ENCODE measurements at places on chromosomes 4 and X. TPM values are rescaled to one million over a fixed set of nuclear protein-coding genes. Genes with fewer than 3 reads are reported as not detected.

DNA sequence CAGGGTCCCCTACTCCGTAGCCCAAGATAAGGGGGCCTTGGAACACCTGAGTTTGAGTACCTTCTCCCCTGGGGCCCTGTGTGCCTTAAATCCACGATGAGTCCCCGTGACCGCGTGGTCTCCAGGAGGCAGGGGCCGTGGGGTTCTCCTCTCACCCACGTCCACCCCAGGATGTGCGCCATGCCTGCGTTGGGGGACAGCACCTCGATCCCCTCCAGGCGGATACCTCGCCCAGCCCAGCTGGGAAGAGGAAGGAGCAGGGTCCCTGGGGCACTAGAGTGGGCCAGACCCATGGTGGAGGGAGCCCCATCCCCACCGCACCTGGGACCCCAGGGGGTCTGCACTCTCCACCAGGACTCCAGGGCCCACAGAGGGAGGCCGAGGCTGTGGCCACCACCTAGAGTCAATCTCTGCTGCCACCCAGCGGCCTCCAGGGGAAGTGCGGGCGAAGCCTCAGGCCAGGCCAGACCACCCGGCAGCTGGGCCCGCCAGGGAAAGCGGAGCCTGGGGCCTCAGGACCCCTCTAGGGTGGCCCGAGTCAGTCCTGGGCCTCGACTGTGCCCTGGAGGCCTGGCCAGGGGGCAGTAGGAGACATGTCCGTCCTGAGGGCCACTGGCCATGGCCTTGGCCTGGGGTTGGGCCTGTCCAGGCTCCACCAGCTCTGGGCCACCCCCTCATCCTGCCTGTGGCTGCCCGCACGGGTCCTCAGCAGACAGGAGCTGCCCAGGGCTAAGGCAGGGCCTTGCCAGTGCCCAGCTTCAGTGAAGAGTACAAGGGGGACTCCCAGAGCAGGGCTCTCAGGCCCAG lies 55.0 kb downstream of the FAM53A start:
- DNase-seq, result peak; percentile 29

DNA sequence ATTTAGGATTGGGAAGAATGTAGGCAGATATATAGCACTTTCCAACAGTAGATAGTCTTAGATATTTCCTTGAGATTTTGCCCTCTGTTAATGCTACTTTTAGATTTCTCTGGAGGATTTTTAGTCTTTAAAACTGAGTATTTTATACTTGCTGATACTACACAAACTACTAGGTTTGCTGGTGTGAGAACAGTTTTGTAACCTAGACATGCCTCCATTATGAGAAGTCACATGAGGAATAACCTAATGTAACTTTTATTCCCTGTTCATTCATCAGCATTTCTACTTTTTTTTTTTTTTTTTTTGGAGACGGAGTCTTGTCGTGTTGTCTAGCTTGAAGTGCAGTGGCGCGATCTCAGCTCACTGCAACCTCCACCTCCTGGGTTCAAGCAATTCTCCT lies 137.2 kb downstream of the RAPGEF2 start:
- DNase-seq, result no peak

DNA sequence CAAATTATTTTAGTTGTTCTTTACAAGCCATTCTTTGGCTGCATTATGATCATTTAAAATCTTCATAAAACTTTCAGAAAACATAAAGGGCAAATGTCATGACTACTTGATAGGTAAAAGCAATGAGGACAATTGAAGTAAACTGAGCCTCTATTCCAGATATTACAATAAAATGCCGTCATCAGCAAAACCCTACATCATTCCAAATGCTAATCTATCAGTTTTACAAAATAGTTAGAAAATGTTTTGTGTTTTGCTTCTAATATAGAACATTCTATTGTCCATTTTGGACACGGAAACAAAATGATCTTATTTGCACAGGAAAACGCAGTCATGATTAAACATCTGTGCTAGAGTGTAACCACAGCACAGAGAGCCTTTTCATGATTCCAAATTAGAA lies 1330.6 kb upstream of the ADGRL3 start:
- DNase-seq, result no peak

- no peak for DNase-seq
These were observed 25.7 kb upstream of the MND1 start for GRCh38 chr4:153318696-153319320.

GRCh38 chrX:95995583-95995982 lies 689.1 kb upstream of the DIAPH2 start:
- DNase-seq, result no peak

- no peak for DNase-seq
These were observed 199.7 kb upstream of the GPR101 start for GRCh38 chrX:137233478-137233877.

PORCN gene
- 5.5 TPM for total RNA-seq

DNA sequence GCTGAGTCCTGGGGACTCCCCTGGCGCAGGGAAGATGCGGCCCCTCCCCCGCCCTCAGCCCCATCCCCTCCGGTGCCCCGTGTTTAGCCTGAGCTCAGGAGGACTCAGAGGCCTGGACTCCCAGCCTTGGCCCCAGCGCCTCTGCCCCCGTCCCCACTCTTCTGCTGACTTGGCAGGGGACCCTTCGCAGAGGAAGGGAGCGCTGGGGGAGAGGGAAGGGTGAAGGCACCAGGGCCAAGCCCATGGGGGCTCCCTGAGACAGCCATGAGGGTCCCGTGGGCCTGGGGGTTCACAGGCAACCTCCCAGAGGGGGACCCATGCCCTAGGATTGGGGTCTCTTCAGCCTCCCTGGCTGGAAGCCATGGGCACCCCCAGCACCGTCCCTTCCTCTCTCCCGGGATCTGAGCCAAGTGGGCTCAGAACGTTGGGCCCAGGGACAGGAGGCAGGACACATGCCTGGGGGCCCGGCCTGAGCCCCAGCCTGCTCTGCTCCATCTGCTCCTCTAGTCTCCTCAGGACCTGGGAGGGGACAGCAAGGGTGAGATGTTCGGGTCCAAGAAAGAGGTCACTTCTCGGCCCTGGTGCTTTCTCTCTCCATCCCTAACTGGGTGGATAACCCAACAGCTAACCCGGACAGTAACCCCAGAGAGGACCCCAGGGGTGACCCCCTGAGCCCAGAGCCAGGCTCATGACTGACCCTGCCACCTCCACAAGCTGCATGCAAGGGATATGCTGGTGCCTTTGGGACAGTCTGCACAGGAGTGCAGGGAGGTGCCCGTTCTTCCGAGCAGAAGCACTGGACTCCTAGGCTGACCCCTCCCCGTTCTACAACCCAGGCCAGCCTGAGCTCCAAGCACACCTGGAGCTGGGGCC lies 1.5 kb upstream of the CPLX1 start:
- no peak for DNase-seq

- DNase-seq, result no peak
These were observed 133.4 kb upstream of the TACR3 start for GRCh38 chr4:103853146-103853545.

SCRG1 gene
- total RNA-seq, result 2.8 TPM

- DNase-seq, result no peak
These were observed 77.2 kb downstream of the JAKMIP1 start for GRCh38 chr4:6123116-6123515.

IL13RA1 gene
- total RNA-seq, result 5.9 TPM

GRCh38 chr4:155248002-155248896 lies 39.8 kb downstream of the NPY2R start:
- DNase-seq, result no peak

DNA sequence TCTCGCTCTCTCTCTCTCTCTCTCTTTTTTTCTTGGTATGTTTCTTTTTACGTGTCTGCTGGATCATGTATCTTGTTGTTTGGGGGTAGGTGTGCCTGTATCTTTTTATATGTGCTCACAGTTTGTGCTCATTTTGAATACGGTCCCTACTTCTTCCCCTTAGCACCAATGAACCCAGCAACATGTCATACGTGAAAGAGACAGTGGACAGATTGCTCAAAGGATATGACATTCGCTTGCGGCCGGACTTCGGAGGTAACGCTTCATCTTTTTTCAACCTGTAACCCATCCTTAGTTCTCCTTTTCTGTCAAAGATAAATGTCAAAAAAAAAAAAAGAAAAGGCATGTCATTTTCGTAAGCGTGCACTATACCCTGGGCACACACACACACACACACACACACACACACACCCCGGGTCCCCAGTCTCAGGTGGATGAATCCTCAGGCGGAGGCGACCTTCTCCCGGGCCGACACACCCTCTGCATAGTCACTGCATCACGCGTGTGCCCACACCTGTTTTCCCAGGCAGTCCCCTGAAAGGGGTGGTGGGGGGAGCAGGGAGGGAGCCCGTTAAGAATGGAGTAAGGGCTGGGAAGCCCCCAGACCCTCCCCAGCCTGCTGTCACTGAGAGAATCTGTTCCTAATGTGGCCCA lies 511 bp downstream of the GABRB1 start:
- no peak for DNase-seq

SRPK3 gene
- total RNA-seq, result 0.16 TPM

DNA sequence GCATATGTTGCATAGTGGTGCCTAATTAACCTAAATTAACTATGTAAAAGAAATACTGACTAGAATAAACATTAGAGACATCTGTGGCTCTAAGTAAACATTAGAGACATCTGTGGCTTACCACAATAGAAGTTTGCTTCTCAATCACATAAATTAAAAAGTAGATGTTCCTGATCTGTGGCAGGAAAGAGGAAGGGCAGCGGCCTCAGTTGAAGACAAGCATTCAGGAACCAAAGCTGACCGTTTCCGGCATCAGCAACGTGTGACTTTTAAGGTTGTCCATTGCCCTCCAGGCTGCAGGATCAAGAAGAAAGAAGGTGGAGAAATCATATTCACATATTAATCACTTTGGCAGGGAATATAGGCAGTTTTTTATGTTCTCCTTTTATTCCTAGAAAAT lies 336.3 kb upstream of the TRAM1L1 start:
- DNase-seq, result no peak

KLHL13 gene
- total RNA-seq, result 51.2 TPM

DNA sequence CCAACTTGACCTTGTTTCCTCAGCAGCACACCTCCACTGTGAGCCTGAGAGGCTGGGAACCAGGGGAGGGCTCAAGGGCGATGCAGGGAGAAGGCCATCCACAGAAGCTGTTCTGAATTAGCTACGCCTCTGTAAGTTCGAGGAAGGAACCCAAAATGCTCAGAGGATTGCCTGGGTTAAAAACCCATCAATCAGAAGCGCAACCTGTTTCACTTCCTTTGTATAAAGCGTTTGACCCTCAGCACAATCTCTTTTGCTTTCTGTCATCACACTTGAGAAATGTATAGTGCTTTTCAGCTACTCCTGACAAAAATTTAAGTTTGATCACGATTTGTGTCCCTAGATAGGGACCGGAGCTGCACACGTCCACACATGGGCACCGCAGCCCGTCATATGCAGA lies 48.0 kb upstream of the MAP3K15 start:
- DNase-seq, result no peak

MID1 gene
- 24.6 TPM for total RNA-seq

DNA sequence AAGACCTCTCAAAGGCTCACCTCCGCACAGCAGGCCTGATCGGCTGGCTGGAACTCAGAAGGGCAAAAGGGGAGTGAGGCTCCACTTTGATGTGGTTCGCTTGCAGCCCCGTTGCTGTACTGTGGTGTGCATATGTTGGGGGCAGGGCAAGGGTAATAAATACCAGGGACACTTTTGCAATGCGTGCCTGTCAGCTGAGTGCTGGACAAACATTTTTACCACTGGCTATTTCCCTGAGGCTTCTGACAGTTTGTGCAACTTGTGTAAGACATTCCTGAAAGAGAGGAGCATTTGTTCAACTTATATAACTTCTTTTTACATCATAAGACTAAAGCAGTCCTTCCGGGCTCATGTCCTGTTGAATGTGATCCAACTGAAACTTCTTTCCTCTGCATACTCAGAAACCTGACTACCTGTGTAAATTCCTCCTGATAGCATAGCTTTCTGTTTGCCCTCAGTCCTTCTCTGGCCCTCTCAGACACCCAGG lies 82.3 kb downstream of the SPRY1 start:
- DNase-seq, result no peak

ZNF157 gene
- total RNA-seq, result 4.7 TPM

USP27X gene
- 15.4 TPM for total RNA-seq

- no peak for DNase-seq
These were observed 23.8 kb downstream of the CTSO start for GRCh38 chr4:155929833-155930232.

WDR17 gene
- total RNA-seq, result 80.5 TPM

DNA sequence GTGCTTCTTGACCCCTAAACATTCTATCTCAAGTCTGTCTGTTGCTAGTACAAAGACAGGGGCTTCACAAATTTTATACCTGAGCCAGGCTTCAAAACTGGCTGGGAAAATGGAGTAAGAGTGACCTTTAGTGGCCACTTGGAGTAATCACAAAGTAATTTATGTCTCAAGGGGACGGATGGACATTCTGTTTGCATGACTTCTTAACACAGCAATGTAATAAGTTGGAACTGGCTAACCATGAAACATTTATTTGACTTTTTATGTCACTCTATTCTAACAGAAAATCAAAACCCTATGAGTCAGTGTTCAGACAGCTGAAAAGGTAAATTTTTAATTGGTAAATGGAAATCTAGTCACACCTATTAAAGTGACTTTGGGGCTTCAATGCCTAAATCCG lies 600.6 kb downstream of the ANKRD50 start:
- no peak for DNase-seq

- no peak for DNase-seq
These were observed 58.9 kb downstream of the WFS1 start for GRCh38 chr4:6328526-6328925.

SAT1 gene
- 58.3 TPM for total RNA-seq

DNA sequence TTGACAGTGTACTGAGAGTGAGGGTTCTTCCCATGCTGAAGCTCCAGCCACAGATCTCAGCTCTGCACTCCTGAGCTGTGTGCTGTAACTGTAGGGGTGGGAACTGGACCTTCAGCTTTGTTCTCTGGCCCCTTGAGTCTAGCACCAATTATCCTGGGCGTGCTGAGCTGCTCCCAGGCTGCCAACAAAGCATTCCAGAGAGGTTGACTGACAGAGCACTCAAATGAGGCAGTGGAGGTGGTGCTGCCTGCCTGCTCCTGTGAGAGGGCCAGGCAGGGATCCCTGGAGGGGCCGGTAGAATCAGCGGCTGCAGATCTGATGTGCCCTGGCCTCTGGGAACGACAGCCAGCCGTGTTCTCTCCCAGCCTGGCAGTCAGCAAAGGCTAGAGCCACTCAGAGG lies 375.7 kb upstream of the AADAT start:
- DNase-seq, result no peak

- DNase-seq, result no peak
These were observed 1139.6 kb downstream of the STPG2 start for GRCh38 chr4:97003715-97004114.

- no peak for DNase-seq
These were observed 13.7 kb upstream of the HTRA3 start for GRCh38 chr4:8255698-8256441.

CDKL2 gene
- total RNA-seq, result 59.4 TPM

DNA sequence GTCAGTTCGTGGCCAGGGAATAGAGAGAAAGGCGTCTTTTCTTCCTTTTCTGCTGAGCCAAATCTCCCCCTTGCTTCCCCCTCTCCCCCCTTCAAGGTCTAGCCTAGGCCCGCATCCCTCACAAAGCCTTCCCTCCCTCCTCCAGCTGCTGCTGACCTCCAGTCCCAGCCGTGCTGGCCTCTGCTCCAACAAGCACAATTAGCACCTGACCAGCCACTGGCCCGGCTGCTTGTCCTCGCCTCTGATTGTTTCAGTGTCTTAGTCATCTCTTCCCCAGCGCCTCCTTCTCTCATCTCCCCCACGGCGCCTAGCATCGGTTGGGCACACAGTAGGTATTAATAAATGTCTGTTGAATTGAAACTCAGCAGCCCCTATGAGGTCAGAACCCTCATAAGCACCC lies 4.2 kb downstream of the ELF4 start:
- no peak for DNase-seq

Measured in occipital lobe (tissue), 3 donors.